Thyroid gland (tissue), 4 donors: ENCODE measurements at places on chromosomes 6 and 20. TPM values are rescaled to one million over a fixed set of nuclear protein-coding genes. Genes with fewer than 3 reads are reported as not detected.

Gene FOXQ1
- total RNA-seq, result 0.45 TPM

- H3K27me3 ChIP-seq, result no peaks in the 10 kb centered on the region
- no peak overlapping the region for H3K27ac ChIP-seq
- no peak overlapping the region for H3K4me3 ChIP-seq
- H3K4me1 ChIP-seq, result no peaks in the 10 kb centered on the region
- DNase-seq, result no peak
Observed at GRCh38 chr6:72290620-72291019, 331.2 kb upstream of the KCNQ5 start.

- H3K4me3 ChIP-seq, result no peak overlapping the region
- H3K27ac ChIP-seq, result no peak overlapping the region
- no peaks in the 10 kb centered on the region for H3K36me3 ChIP-seq
- no peak for DNase-seq
Observed at GRCh38 chr6:166259296-166259977, 48.8 kb downstream of the PRR18 start.

Gene ANKRD6
- total RNA-seq, result 50.6 TPM

DNA sequence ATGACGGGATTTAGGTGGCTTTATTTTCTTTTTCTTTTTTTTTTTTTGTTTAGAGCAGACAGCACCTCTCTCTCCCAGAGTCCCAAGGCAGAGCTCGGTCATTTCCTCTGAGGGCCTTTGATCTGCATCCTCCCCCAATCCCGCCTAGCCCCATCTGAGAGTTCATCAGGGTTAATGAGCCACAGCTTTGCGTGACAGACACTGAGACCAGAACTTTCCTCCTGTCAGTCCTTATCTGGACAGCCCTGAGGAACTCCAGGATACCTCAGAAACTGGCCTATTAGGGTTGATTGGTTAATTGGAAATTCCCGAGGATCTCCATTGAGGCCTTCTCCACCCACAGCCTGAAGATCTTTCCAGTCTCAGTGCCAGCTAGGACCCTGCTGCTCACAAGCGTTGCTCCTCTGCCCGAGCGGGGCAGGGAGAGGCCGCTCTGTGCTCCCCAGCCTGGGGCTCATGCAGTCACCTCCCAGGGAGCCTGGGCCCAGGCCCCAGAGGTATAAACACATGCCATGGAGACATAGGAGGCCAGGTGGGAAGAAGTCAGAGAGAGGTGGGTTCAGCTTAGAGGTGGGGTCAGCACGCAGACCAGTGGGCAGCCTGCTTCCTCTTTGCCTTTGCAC, 1.4 kb upstream of the LRRN4 start:
- DNase-seq, result no peak
- no peaks in the 10 kb centered on the region for H3K36me3 ChIP-seq
- no peak overlapping the region for H3K4me3 ChIP-seq
- H3K4me1 ChIP-seq, result peaks cover 22% of the 10 kb centered on the region
- H3K27me3 ChIP-seq, result no peaks in the 10 kb centered on the region

GRCh38 chr20:1825507-1825906, 69.7 kb upstream of the SIRPA start:
- no peaks in the 10 kb centered on the region for H3K27me3 ChIP-seq
- H3K27ac ChIP-seq, result no peak overlapping the region
- no peaks in the 10 kb centered on the region for H3K36me3 ChIP-seq
- no peak overlapping the region for H3K4me3 ChIP-seq
- no peak for DNase-seq

Gene OR2B6
- total RNA-seq, result not detected

Gene NOX3
- not detected for total RNA-seq

GRCh38 chr20:32970973-32971300, 33.3 kb downstream of the SUN5 start:
- no peaks in the 10 kb centered on the region for H3K4me1 ChIP-seq
- no peaks in the 10 kb centered on the region for H3K27me3 ChIP-seq
- no peak overlapping the region for H3K4me3 ChIP-seq
- no peaks in the 10 kb centered on the region for H3K36me3 ChIP-seq
- DNase-seq, result no peak
- H3K27ac ChIP-seq, result no peak overlapping the region

DNA sequence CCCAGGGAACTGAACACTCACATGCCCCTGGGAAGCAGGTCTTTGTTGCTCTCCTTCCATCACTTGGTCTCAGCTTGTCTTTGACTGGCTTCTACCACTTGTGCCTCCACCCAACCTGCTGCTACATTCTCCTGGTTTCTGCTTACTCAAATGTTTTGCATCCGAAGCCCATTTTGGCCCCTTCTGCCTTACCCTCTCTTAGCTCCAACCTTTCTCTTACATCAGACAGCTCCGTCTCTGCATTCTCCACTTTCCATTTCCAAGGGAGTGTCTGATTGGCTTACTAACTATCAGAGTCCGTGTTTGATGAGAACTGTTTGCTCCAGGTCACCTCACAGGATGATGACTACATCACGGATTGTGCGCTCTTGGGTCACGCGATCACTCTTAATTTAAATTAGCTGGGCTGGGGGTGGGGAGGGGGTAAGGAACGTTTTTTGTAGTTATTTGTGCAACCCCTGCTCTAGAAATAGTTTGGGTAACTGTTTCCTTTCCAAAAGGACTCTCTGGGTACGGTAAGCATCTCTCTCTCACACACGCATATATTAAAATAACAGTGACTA, 844 bp upstream of the ABRACL start:
- DNase-seq, result peak; percentile 26
- H3K36me3 ChIP-seq, result no peaks in the 10 kb centered on the region
- H3K27ac ChIP-seq, result no peak overlapping the region
- H3K4me3 ChIP-seq, result no peak overlapping the region
- peaks cover 24% of the 10 kb centered on the region for H3K4me1 ChIP-seq

Gene PHACTR3
- not detected for total RNA-seq

DNA sequence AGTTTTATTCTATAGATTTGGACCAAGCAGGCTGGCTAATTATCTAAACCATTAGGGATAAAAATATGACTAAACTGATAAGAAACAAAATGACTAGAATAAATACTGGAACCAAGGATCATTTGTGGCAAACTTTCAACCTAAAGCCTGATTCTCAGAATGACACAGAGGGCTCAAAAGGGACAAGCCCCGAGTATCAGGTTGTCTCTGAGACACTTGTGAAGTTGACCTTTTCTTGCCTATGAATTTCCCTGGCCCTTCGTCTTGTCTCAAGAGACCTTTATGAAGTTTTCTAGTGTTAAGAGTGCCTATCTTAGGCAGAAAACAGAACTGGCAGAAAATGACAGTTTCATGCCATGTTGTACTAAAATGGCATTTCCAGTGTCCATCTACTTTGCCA, 68.3 kb downstream of the IMPG1 start:
- H3K27ac ChIP-seq, result no peak overlapping the region
- H3K4me3 ChIP-seq, result no peak overlapping the region
- no peaks in the 10 kb centered on the region for H3K36me3 ChIP-seq
- no peak for DNase-seq
- no peaks in the 10 kb centered on the region for H3K4me1 ChIP-seq

DNA sequence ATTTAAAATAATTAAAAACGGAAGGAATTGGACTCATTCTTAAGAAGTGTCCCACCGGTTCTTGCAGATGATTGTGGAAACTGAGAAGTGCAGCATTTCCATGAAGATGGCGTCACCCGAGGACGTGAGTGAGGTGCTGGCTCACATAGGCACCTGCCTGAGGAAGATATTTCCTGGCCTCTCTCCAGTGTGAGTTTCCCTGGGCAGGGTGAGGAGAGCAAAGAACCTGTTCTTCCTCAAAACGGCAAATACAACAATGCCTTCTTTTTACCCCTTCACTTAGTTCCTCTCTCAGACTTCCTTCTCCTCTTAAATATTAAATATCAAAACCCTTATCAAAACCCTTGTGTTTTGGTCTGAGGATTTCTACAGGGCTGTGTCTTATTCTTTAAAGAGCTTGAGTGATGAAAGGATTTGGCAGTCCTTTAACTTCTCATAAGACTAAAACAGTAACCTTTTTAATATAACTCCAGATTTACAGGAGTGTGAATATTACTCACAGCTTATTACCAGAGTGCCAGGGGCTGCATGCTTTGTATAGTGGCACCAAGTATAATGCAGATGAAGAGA, 156.3 kb downstream of the CARMIL1 start:
- no peaks in the 10 kb centered on the region for H3K27me3 ChIP-seq
- H3K36me3 ChIP-seq, result no peaks in the 10 kb centered on the region

- peaks cover 11% of the 10 kb centered on the region for H3K4me1 ChIP-seq
- H3K27me3 ChIP-seq, result no peaks in the 10 kb centered on the region
- H3K4me3 ChIP-seq, result no peak overlapping the region
- no peak for DNase-seq
- H3K36me3 ChIP-seq, result no peaks in the 10 kb centered on the region
Observed at GRCh38 chr20:20084296-20084752, 32.0 kb downstream of the CFAP61 start.

GRCh38 chr20:53642196-53643030, 48.8 kb upstream of the ZNF217 start:
- H3K36me3 ChIP-seq, result no peaks in the 10 kb centered on the region
- H3K4me1 ChIP-seq, result peaks cover 10% of the 10 kb centered on the region
- no peak overlapping the region for H3K27ac ChIP-seq
- peak; percentile 20 for DNase-seq
- H3K4me3 ChIP-seq, result no peak overlapping the region

GRCh38 chr6:156533872-156534524, 243.2 kb upstream of the ARID1B start:
- no peak for DNase-seq
- H3K27ac ChIP-seq, result no peak overlapping the region
- no peak overlapping the region for H3K4me3 ChIP-seq
- H3K36me3 ChIP-seq, result no peaks in the 10 kb centered on the region

DNA sequence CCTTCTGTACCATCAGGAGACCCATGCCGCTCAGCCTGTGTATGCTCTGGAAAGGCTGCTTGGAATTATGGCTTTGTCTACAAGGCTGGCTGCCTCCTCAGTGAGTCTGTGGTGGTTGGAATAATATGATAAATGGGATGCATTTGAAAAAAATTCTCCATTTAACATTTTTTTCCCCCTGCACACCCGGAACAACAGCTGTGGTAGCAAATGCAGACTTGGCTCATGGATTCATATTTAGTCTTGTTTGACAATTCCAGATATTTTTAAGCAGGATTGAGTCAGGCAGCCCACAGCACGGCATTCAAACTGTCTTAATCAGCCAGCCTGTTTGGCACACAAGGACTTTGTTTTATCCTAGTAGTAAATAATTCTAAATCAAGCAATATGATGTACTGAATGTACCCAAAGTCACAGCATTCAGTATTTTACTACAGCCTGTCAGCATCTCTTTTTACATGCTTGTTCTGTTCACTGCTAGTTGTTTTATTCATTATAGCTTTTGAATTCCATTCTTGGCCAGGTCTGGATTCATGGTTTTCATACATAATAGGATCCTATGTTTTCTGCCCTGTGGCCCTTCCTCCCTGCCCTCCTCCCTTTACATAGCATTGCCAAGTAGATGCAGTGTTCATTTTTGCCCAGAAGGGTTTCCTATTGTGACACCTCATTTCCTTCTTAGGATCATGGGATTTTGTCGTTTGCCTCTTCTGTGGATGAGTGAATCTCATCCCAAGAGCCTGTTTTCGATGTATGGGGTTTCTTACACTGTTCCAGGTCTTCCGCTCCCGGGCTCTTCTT, 68.1 kb downstream of the LRRC1 start:
- H3K4me1 ChIP-seq, result peaks cover 9% of the 10 kb centered on the region
- H3K36me3 ChIP-seq, result no peaks in the 10 kb centered on the region
- H3K27ac ChIP-seq, result no peak overlapping the region
- no peak for DNase-seq
- no peaks in the 10 kb centered on the region for H3K27me3 ChIP-seq
- H3K4me3 ChIP-seq, result no peak overlapping the region

DNA sequence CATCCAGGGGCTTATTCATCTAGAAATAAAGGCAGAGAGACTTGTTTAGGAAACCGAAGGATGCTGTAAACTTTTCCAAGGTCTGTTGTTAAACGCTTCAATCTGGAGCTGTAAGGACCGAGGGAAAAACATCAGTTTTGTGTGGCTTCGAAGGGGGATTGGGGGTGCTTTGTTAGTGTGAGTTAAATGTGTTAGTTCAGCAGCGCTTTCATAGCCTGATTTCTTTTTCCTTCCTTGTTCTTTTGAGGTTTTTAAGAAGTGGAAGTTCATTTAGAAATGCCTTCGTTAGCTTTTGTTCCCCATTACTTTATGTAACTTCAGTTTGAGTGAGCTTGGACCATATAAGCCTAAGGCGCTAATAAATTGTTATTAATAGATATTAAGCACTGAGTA, 1.5 kb downstream of the ANKS1A start:
- H3K36me3 ChIP-seq, result no peaks in the 10 kb centered on the region
- H3K27me3 ChIP-seq, result no peaks in the 10 kb centered on the region
- peaks cover 12% of the 10 kb centered on the region for H3K4me1 ChIP-seq
- DNase-seq, result no peak

Gene KCNK16
- not detected for total RNA-seq

Gene PTK7
- total RNA-seq, result 58.9 TPM

- H3K4me1 ChIP-seq, result no peaks in the 10 kb centered on the region
- H3K4me3 ChIP-seq, result no peak overlapping the region
- no peaks in the 10 kb centered on the region for H3K36me3 ChIP-seq
- no peak overlapping the region for H3K27ac ChIP-seq
- DNase-seq, result no peak
Observed at GRCh38 chr20:12790859-12791258, 217.9 kb upstream of the SPTLC3 start.

Gene PERP
- 26.4 TPM for total RNA-seq

DNA sequence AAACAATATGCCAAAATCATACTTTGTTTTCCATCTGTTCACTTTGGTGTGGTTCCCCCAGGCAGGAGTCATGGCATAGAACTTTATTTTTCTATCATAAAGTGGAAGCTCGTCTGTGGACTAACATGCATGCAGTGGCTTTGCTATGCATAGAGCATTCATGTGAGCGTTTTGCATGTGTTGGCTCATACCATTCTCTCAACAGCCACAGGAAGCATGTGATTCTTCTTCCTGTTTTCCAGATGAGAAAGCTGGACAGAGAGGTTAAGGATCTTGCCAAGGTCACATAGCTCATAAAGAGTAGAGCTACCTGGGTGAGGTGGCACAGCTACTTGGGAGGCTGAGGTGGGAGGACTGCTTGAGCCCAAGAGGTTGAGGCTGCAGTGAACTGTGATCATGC, 123.4 kb upstream of the HDGFL1 start:
- DNase-seq, result no peak
- no peaks in the 10 kb centered on the region for H3K27me3 ChIP-seq
- no peaks in the 10 kb centered on the region for H3K36me3 ChIP-seq
- H3K4me1 ChIP-seq, result peaks cover 18% of the 10 kb centered on the region

- H3K4me1 ChIP-seq, result peaks cover 45% of the 10 kb centered on the region
- no peak overlapping the region for H3K27ac ChIP-seq
- H3K4me3 ChIP-seq, result no peak overlapping the region
- no peaks in the 10 kb centered on the region for H3K27me3 ChIP-seq
Observed at GRCh38 chr20:51426718-51427650, 115.5 kb downstream of the NFATC2 start.

DNA sequence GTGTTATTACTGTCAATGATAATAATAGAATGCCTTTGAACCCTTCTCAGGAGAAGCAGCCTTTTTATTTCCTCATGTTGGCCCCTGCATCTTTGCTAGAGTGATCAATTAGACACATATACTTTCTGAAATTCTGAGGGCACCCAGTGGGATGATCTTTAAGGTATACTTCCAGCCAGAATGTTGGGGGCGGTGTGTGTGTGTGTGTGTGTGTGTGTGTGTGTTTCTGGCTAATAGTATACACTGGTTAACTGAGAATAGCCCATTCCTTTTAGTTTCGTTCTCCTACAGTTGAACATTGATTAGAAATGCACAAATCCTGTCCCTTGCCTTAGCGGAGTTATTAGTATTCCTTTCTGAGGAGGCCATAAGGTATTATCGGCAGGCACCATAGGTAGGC, 41.7 kb upstream of the CCDC167 start:
- no peaks in the 10 kb centered on the region for H3K27me3 ChIP-seq
- H3K27ac ChIP-seq, result no peak overlapping the region
- DNase-seq, result no peak
- peaks cover 4% of the 10 kb centered on the region for H3K4me1 ChIP-seq
- H3K4me3 ChIP-seq, result no peak overlapping the region
- H3K36me3 ChIP-seq, result no peaks in the 10 kb centered on the region

Gene ZNF334
- total RNA-seq, result 15.0 TPM

Gene CFAP206
- 3.9 TPM for total RNA-seq
